Fibroblast of mammary gland (primary cell): ENCODE measurements at places on chromosomes 4 and X.
A peak's percentile ranks its signal among the peaks of the same experiment; 100 is the strongest.

DNA sequence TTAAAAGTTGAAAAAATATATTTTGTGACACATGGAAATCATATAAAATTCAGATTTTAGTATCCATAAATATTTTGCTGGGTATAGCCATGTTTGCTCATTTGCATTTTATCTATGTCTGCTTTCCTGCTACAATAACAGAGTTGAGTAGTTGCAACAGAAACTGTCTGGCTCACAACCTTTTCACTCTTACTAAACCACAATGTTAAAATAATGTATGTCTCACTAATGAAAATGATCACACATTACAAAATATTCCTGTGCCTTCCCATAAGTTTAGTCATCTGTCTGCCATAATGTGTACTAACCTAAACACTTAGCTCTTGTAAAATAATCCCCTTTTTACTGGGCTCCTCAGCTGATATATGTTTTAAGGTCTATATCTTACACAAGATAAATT lies 174.0 kb upstream of the PRPS2 start:
- DNase-seq, result no peak

GRCh38 chr4:140047017-140047640 lies 106.9 kb downstream of the MAML3 start:
- DNase-seq, result peak; percentile 31

- DNase-seq, result no peak
Measured at GRCh38 chr4:39719804-39720580, 22.1 kb downstream of the UBE2K start.

GRCh38 chrX:144379156-144379555 lies 495.3 kb downstream of the UBE2NL start:
- DNase-seq, result no peak

DNA sequence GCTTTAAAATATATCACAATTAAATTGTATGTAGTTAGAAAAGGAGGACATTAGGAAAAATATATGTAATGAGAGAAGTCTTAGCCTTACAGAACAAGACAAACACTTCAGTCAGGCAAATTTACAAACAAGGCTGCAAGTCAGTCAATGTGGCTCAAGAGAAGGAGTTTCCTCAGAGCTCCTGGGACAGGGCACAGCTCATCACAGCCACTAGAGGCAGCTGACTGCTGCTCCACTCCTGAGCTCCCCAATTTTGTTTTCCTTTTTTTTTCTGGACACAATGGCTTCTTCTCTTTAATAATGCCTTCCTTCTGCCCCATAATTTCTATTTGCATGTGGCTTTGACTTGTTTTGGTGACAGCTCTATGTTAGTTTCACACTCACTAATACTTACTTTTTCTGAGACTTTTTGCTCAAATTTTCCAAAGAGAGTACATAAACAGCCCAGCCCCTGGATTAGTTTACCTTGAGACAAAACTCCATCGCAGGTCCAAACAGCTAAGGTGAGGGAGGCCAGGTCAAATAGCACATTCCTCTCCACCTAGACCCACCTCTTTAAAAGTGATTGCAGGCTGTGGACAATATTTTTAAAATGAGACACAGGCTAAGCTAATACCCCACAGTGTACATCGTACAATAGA lies 850.4 kb upstream of the FRG1 start:
- DNase-seq, result peak; percentile 28

- DNase-seq, result peak; percentile 77
Measured at GRCh38 chrX:155767051-155767875, 113.9 kb upstream of the VAMP7 start.

DNA sequence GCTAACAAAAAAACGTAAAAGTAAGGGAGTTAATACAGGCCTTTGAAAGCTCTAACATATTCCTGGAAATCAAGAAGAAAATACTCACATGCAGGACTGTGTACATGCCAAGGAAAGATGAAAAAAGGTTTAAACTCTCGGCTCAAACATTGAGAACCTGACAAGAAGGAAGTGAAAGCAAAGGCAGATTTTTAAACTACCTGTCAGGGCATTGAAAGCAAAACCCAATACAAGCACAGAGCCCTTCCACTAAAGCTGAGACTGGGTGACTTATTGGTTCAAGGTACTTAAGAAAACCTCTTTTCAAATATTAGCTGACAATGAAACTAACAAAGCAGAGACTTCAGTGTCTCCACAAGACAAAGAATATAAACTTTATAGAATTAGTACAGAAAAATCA lies 313.0 kb upstream of the GRID2 start:
- DNase-seq, result no peak

GRCh38 chrX:74009041-74009440 lies 294.9 kb upstream of the ZCCHC13 start:
- peak; percentile 57 for DNase-seq

- DNase-seq, result no peak
Measured at GRCh38 chrX:72095370-72095769, 36.3 kb downstream of the RTL5 start.

- DNase-seq, result no peak
Measured at GRCh38 chr4:83862471-83862870, 326.6 kb downstream of the GPAT3 start.

DNA sequence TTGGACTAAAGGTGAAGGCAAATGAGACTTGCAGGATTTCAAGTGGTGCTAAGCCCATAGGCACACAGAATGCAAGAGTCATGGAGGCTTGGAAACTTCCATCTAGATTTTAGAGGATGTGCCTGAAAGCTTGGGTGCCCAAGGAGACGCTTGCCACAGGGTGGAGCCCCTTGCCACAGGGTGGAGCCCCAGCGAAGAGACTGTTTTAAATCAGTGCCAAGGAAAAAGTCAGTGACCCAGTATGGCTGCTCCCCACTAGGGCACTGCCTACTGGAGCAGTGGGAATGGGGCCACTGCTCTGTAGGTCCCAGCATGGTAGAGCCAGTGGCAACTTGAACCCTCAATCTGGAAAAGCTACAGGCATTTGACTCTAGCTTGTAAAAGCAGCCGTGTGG lies 794.2 kb upstream of the LCORL start:
- peak; percentile 0 for DNase-seq

DNA sequence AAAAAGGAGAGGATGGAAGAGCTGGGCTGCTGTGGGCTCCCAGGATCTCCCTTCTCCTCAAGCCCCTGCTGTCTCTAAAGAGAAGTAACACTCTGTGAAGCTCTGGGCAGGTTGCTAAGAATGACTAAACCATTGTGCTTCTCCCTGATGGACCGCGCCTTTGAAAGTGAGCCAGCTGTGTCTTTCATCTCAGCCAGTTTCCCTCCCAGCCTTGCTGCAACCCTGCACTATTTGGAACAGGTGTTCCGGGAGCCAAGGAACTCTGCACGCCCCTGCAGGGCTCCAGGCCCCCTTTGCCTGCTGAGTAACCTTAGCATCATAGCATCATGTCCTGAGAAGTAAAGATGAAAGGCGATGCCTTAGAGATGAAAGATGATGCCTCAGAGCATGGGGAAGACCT lies 39.7 kb downstream of the SMIM20 start:
- DNase-seq, result peak; percentile 71

- peak; percentile 75 for DNase-seq
Measured at GRCh38 chr4:98638661-98639060, 19.8 kb downstream of the TSPAN5 start.

DNA sequence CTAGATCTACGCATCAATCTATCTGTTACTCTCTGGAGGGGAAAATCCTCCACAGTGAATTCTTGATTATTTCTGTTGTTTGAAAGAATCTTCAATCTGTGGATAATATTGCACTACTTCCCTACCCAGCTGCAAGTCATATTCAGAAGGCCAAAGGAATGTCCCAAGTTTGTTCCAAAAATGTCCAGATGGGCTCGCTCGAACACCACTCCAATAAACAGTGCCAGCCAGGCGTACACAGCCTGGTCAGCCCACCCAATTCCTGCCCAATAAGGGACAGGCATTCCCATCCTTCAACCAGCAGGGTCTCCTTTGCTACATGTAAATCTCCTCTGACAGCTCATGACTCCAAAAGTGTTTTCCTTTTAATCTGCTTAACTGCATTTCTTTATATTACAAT lies 80.7 kb upstream of the GPM6B start:
- DNase-seq, result peak; percentile 58

DNA sequence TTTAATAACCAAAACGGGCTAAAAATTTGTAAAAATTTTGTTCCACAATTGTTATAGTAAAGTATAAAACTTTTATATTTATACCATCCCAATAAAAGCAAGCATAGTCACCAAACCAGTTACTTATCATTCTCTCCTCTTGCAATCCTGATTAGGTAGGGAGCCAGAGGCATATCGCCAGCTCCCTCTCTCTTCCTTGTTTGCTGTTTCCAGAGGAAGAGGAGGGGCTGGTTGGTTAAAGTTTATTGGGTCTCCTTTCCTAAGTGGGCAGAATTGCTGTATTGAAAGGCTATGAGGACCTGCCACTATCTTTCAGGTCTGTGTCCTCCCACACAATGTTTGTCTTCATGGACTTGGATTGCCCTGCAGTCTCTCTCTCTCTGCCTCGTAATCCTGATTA lies 29.6 kb upstream of the BBS12 start:
- DNase-seq, result no peak

GRCh38 chr4:85744950-85745349 lies 270.0 kb downstream of the ARHGAP24 start:
- DNase-seq, result peak; percentile 40

GRCh38 chr4:90095000-90095399 lies 32.2 kb upstream of the CCSER1 start:
- DNase-seq, result no peak

DNA sequence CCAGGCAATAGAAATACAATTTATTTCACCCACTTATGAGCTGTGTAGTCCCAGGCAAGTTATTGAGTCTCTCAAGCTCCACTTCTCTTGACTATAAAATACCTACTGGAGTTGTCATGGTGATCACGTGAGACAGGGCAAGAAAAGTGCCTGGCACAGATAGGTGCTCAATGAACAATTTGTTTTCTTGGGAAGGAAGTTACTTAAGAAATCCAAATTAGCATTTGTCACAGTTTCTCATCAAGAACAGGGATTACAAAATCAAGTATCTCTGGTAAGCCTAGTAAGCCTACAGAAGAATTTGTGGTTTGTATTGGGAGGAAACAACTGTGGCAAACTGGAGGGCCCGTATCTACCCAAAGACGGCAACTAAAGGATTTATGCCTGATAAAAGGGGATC lies 37.5 kb upstream of the RASGEF1B start:
- no peak for DNase-seq

DNA sequence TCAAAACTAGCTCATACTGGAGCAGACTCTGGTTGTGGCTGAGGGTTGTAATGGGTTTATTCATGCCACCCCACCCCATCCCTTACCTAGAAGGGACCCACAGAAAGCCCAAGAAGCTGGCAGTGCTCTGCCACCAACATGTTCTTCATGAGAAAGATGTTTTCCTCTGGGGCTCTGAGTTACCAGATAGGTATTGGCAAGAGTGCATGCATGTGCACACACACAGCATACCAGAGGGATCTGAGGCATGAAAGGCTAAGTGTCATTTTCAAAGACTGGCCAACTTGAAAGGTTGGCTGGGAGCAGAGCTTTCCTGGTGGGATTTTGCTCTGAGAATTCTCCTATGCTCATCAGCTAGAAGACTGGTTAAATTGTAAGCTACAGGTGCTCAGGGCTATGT lies 65.2 kb downstream of the PHOX2B start:
- DNase-seq, result no peak

DNA sequence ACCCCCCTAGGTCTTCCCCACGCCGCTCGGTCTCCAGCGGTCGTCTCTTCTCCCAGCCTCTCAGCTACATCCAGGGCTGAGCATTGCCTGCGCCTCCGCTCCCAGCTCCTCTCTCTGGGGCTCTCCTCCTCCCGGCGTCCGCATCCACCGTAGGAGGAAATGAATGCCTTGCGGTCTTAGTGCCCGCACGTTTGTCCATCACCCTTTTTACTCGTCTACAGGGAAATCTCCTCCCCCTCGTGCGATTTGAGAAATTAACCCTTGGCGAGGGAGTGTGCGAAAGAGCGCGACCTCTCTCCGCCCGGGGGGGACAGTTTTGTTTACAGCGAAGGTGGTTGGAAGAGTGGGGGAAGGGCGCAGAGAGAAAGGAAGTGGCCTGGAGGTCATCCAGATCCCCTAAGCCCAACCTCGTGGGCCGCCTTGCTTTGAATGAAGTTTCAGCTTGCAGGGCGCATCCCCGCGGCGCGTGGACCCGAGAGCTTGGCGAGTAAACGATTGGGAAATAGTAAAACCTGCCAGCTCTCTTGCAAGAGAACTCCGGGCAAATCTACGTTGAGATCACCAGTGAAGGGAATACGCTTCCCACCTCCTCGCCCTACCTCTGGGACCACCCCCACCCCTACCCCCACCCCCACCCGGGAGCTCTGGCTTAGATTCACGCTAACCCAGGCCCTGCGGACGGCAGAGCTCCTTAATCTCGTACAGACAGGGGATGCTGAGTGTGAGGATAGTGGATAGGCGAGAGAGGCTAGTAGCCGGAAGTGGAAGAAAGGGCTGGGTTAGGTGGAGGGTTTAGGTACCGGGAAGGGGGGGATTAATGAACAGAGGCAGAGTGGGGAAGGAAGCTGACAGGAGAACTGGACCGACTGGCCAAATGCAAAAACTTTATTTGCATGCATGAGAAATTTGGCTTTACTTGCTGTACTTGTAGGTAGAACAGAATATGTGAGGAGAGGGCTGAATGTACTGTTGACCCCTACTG lies at the start of gene ELOVL6:
ELOVL6 (minus strand) TSS at position 181 of the 982 bp plus-strand sequence. CDS start 280 bp downstream, outside the sequence.
- DNase-seq, result peak; percentile 81

DNA sequence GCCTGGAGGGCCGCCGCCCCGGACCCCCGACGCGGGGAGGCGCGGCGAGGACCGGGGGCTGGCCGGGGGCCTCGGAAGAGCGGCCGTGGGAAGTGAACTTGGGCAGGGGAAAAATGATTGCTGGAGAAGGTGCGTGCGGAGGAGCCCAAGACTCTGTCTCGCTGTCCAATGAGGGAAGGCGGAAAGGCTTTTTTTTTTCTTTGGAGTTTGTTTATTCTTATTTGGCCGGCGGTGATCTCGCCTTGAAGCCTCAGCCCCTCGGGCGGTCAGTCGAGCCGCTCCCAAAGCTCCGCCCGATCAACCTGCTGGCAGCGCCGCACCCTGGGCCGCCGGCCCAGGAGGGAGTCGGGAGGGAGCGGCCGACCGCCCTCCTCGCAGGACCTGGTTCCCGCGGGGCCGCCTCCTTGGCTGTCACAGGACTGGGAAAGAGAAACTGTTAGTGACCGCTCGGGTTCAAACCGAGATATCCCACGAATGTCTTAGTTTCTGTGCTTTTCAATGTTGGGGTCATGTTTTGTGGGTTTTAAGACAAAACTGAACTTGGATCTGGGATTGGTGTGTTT lies 2.5 kb downstream of the CPEB2 start:
- DNase-seq, result peak; percentile 54
